Pericardium fibroblast (primary cell): ENCODE measurements at places on chromosomes 7 and 10. TPM values are rescaled to one million over a fixed set of nuclear protein-coding genes. Genes with fewer than 3 reads are reported as not detected.

Gene ADCYAP1R1
- total RNA-seq: not detected in 2 replicates

Gene BICC1
- 38.8 and 99.4 TPM in 2 replicates for total RNA-seq

Gene CNPY1
- not detected in 2 replicates for total RNA-seq

Gene MOGAT3
- not detected in 2 replicates for total RNA-seq
